Activated T-helper 9 cell treated with anti-CD3 and anti-CD28 coated beads, Interleukin-2, amount 50 U/mL, for 16 hours (primary cell): ENCODE measurements at places on chromosomes 2 and 18.

- no peak for DNase-seq
These were observed 21.9 kb downstream of the PPP3R1 start for GRCh38 chr2:68230241-68231060.

DNA sequence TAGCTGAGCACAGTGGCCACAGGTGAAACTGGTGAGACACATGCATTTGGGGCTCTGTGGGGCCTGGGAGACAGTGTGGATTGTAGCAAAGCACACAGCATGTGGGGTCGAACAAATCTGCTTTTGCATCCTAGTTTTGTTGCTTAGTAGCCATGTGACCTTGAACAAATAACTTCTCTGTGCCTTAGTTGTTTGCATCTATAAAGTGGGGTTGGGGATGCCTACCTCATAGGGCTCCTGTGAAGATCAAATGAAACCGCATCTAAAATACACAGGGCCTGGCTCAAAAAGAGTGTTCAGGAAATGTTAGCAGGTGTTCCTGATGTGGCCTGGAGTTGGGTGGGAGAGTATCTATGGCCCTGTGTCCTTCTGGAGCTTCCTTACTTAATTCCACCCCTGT is 30.3 kb upstream of the CATIP start:
- DNase-seq = no peak

DNA sequence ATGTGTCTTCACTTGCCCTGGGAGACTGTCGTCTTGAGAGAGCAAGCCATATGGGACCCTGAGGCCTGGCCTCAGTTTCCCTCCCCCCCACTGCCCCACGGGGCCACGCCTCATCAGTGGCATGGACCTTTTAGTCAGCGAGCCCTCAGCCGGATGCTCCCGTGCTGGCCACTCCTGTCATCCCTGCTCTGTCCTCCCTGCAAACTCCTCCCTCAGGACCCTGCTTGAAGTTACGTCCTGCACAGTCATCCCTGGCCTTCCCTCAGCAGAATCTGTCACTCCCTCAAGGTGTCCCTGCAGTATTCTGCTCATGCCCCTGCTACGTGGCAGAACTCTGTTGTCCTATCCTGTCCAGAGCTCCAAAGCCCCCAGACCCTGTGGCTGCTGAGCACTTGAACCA is 265.1 kb downstream of the NEDD4L start:
- no peak for DNase-seq

GRCh38 chr2:95317665-95318425 is 20.7 kb downstream of the KCNIP3 start:
- DNase-seq = no peak
